SJCRH30 (cell line): ENCODE measurements at places on chromosomes 3 and 15. TPM values are rescaled to one million over a fixed set of nuclear protein-coding genes. Genes with fewer than 3 reads are reported as not detected.
A peak's percentile ranks its signal among the peaks of the same experiment; 100 is the strongest.

TYRO3 gene
- 23.2 and 24.4 TPM in 2 replicates for total RNA-seq

CPA3 gene
- total RNA-seq, result not detected in 2 replicates

LMAN1L gene
- not detected in 2 replicates for total RNA-seq

NLGN1 gene
- 15.6 and 20.7 TPM in 2 replicates for total RNA-seq

CHRD gene
- 8.2 and 9.0 TPM in 2 replicates for total RNA-seq

MUSTN1 gene
- 35.7 and 38.6 TPM in 2 replicates for total RNA-seq

SPSB4 gene
- total RNA-seq, result 101 and 106 TPM in 2 replicates

DMXL2 gene
- 16.7 and 22.4 TPM in 2 replicates for total RNA-seq

CFAP100 gene
- total RNA-seq, result not detected in 2 replicates

JMJD7 gene
- 7.0 and 7.5 TPM in 2 replicates for total RNA-seq

SLC24A5 gene
- not detected in 2 replicates for total RNA-seq

ERICH6 gene
- total RNA-seq, result not detected in 2 replicates

GOLGA8T gene
- total RNA-seq, result not detected in 2 replicates

SLMAP gene
- 27.1 and 27.8 TPM in 2 replicates for total RNA-seq

GOLGA6B gene
- not detected in 2 replicates for total RNA-seq

DNA sequence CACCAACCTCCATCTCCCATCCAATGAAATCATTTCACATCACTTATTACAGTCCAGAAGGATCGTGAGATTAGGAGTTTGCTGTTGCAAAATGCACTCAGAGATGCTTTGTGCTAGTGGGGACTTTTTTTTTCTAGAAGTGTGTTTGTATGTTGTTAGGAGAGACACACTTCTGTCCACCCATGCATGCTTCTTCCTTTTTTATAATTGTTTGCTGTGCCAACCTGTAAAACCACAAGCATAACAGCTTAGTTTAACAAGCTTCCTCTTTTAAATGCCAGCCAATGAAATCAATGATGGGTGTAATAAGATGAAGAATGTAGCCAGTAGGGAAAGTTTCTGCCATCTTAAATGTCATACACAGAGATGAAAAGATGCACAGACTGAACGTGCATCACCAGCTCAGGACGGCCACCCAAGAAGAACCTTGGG is 305.6 kb upstream of the STT3B start:
- H3K36me3 ChIP-seq, result no peaks in the 10 kb centered on the region
- DNase-seq, result no peak
- H3K27me3 ChIP-seq, result no peaks in the 10 kb centered on the region
- H3K27ac ChIP-seq, result no peak overlapping the region
- H3K4me1 ChIP-seq, result no peaks in the 10 kb centered on the region

GRCh38 chr15:93418566-93418965 is 329.6 kb upstream of the RGMA start:
- no peaks in the 10 kb centered on the region for H3K27me3 ChIP-seq
- peaks cover 21% of the 10 kb centered on the region for H3K4me1 ChIP-seq
- H3K36me3 ChIP-seq, result no peaks in the 10 kb centered on the region
- no peak overlapping the region for H3K27ac ChIP-seq
- H3K4me3 ChIP-seq, result no peak overlapping the region

GRCh38 chr15:61146091-61146930 is 82.8 kb downstream of the RORA start:
- DNase-seq, result no peak
- no peak overlapping the region for H3K4me3 ChIP-seq
- no peaks in the 10 kb centered on the region for H3K36me3 ChIP-seq
- H3K4me1 ChIP-seq, result no peaks in the 10 kb centered on the region

DNA sequence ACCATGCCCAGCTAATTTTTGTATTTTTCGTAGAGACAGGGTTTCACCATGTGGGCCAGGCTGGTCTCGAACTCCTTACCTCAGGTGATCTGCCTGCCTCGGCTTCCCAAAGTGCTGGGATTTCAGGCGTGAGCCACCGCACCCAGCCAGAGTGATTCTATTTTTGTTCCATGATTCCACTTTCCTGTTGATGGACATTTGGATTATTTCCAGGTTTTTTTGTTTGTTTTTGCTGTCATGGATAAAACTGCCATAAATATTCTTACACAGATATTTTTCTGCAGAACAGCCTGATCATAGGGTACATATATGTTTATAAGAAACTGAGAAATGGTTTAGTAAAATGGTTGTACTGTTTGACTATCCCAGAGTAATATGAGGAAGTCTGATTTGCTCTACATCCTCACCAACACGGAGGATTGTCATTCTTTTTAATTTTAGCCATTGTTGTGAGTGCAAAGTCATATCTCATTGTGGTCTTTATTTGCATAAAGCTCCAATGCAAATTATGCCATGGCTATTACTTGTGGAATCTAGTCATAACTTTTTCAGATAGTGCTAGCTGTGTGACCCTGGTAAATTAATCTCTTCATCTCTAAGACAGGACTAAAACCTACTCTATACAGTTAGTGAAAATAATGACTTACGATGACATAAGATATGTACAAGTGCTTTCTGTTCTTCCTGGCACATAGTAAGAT is 42.7 kb downstream of the MAP6D1 start:
- no peaks in the 10 kb centered on the region for H3K27me3 ChIP-seq
- H3K27ac ChIP-seq, result no peak overlapping the region
- no peaks in the 10 kb centered on the region for H3K4me1 ChIP-seq
- no peak for DNase-seq
- peaks cover 72% of the 10 kb centered on the region for H3K36me3 ChIP-seq

DNA sequence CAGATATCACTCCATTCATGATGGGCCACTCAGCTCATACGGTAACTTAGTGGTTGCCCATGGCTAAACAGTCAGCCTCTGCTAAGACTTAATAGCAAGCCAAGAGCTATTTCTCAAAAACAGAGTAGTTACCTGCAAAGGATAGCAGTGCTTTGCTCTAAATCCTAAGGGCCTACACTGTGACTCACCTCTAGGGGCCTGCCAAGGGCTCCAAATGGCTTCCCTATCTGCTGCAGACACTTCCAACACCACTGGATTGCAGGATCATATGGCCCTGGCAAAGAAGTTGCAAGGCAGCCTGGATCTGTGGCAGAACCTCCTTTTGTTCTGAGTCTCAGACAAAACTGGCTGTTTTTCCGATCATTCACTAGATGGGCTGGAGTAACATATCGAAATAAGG is 17.8 kb downstream of the CGGBP1 start:
- no peaks in the 10 kb centered on the region for H3K36me3 ChIP-seq
- no peak overlapping the region for H3K27ac ChIP-seq
- no peak overlapping the region for H3K4me3 ChIP-seq
- no peaks in the 10 kb centered on the region for H3K4me1 ChIP-seq
- DNase-seq, result no peak

- no peaks in the 10 kb centered on the region for H3K4me1 ChIP-seq
- H3K36me3 ChIP-seq, result no peaks in the 10 kb centered on the region
- no peak overlapping the region for H3K27ac ChIP-seq
- no peak overlapping the region for H3K4me3 ChIP-seq
- no peaks in the 10 kb centered on the region for H3K27me3 ChIP-seq
These were observed 51.4 kb downstream of the FHIT start for GRCh38 chr3:61199843-61200242.

- H3K27me3 ChIP-seq, result no peaks in the 10 kb centered on the region
- no peak overlapping the region for H3K4me3 ChIP-seq
- H3K36me3 ChIP-seq, result peaks cover 12% of the 10 kb centered on the region; the same call in 1 of the 2 replicates
- no peaks in the 10 kb centered on the region for H3K4me1 ChIP-seq
- no peak overlapping the region for H3K27ac ChIP-seq
- DNase-seq, result no peak
These were observed 38.6 kb upstream of the SEC22A start for GRCh38 chr3:123163141-123163540.

- H3K27me3 ChIP-seq, result no peaks in the 10 kb centered on the region
- H3K36me3 ChIP-seq, result no peaks in the 10 kb centered on the region
- peak overlapping the region; percentile 86 for H3K27ac ChIP-seq
- peak overlapping the region; percentile 30; the same call in 1 of the 2 replicates for H3K4me3 ChIP-seq
These were observed 32.3 kb upstream of the MFSD1 start for GRCh38 chr3:158769549-158769948.

DNA sequence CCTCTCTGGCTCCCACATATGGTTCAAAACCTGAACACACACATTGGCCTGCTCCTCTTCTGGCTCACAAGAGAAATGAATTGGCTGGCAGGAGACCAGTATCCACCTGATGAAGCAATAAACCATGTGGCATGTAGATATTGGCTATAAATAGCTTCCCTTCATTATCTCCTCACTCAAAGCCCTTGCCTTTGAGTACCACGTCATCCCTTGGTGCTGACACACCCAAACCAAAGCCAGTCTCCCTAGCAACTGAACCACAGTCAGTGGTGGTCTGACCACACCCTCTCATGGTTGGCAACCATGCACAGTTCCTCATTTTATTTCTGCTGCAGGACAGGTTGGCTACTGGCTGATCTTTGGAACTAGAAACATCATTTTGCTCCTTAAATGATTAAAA is 98.8 kb downstream of the ZNF621 start:
- H3K27ac ChIP-seq, result no peak overlapping the region
- H3K4me3 ChIP-seq, result no peak overlapping the region
- no peaks in the 10 kb centered on the region for H3K4me1 ChIP-seq

DNA sequence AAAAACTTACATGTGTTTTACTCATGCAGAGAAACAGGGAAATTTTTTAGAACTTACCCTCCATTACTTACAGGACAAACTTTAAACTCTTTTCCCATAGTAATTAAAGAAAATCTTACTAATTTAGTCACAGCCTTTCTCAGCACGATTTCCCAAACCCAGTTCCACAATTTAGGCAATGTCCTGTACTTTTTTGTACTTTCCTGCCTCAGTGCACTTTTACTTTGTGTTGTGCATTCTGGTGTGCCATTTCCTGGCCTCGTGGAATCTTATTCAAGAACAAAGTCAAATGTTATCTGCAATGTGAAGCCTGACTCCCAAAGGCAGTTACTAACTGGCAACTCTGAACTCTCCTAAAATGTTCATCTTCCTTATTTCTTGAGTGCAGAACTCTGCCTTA is 1.9 kb downstream of the SLC33A1 start:
- H3K4me3 ChIP-seq, result peak overlapping the region; percentile 80
- no peaks in the 10 kb centered on the region for H3K36me3 ChIP-seq
- no peak for DNase-seq
- no peaks in the 10 kb centered on the region for H3K27me3 ChIP-seq
- H3K27ac ChIP-seq, result no peak overlapping the region

DNA sequence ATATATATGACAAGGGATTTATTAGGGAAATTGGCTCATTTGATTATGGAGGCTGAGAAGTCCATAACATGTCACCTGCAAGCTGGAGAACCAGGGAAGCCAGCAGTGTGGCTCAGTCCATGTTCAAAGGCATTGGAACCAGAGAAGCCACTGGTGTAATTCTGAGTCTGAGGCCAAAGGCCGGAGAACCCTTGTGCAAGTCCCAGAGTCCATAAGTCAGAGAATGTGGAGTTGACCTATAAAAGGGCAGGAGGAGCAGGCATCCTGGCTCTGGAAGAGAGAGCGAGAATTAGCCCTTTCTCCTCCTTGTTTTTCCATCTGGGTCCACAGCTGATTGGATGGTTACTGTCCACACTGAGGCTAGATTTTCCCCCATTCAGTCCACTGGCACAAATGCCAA is 319.8 kb downstream of the IGSF11 start:
- H3K4me3 ChIP-seq, result no peak overlapping the region
- DNase-seq, result no peak
- H3K4me1 ChIP-seq, result no peaks in the 10 kb centered on the region
- H3K27ac ChIP-seq, result no peak overlapping the region
- H3K36me3 ChIP-seq, result no peaks in the 10 kb centered on the region

- no peaks in the 10 kb centered on the region for H3K4me1 ChIP-seq
- H3K27me3 ChIP-seq, result no peaks in the 10 kb centered on the region
- H3K4me3 ChIP-seq, result no peak overlapping the region
- no peak for DNase-seq
These were observed 256.9 kb upstream of the LRRC3B start for GRCh38 chr3:26365706-26366105.

DNA sequence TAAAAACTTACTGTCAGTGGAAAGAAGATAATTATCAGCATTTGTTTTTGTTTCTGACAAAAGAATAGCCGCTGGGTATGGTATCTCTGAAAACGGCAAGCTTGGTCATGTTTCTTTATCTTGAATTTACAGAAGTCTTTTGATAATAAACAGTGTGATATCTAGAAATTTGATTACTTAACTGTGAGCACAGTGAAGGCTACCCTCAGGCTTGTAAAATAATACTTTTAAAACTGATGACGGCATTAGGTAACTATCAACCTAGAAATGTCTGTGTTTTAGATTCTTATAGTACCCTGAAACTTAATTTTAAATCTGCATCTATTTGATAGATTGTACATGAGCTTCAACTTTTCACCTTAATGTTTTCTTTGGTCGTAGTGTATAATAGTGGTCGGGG is 43.4 kb downstream of the NSUN3 start:
- H3K4me3 ChIP-seq, result no peak overlapping the region
- H3K36me3 ChIP-seq, result peaks cover 8% of the 10 kb centered on the region; the same call in 1 of the 2 replicates
- no peak for DNase-seq
- H3K27ac ChIP-seq, result no peak overlapping the region
- H3K4me1 ChIP-seq, result no peaks in the 10 kb centered on the region

- peaks cover 37% of the 10 kb centered on the region for H3K36me3 ChIP-seq
- no peak for DNase-seq
- H3K4me3 ChIP-seq, result no peak overlapping the region
- H3K27ac ChIP-seq, result no peak overlapping the region
- peaks cover 3% of the 10 kb centered on the region; the same call in 1 of the 2 replicates for H3K4me1 ChIP-seq
These were observed 4.4 kb downstream of the WDR73 start for GRCh38 chr15:84649706-84650105.

DNA sequence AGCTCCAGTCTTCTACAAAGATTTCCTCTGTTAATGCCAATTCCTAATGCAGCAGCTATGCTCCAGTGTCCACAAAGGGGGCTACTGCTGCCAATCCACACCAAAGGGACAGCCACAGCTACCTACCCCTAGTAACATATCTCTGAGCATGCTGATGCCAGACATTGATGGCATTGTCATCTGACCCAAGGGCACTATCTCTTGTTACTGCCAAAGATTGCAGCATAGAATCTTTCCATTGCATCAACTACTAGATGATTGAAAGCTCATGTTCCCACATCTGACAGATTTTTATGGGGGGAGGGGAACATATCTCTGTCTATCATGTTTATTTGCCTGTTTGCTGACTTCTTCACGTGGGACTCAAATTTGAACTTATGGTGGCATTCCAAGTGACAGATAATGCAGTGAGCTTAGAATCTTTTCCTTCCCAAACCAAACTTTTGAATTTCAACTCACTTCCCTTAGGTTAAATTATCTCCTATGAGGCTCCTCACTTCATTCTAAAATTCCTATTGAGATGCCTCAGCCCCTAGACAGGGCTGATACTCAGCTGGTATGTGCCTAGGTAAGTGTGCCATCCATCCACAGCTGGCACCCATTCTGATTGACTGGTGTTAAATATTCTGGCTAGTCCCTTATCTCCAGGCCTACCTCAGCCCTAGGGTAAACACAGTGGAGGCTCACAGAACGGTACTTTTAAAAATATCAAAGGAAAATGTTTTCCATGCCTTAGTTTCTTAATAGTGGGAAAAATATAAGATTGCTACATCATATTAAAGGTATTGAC is 100.3 kb downstream of the STRIT1 start:
- no peak overlapping the region for H3K27ac ChIP-seq
- no peaks in the 10 kb centered on the region for H3K27me3 ChIP-seq
- DNase-seq, result no peak
- H3K4me3 ChIP-seq, result no peak overlapping the region
